NCI-H2171 (cell line): ENCODE measurements at places on chromosomes 2 and 18.

DNA sequence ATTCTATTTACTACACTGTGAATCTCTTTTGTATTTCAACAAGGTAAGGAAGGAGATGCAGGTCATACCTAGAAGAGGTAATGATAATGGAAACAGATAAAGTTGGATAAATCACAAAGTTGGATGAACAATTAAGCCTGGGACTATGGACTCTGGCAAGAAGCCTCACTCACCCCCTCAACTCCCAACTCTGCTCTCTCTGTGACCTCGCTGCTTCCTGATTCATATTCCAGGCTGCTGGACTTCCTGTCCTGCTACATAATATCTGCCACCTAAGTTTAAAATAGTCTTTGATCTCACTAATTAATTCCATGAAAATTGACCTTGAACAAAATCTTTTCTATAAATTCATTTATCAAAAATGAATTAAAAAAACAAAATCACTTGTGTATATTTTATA is 215.3 kb downstream of the CALCRL start:
- no peak for DNase-seq

GRCh38 chr18:33951031-33951430 is 273.7 kb downstream of the NOL4 start:
- DNase-seq = no peak

DNA sequence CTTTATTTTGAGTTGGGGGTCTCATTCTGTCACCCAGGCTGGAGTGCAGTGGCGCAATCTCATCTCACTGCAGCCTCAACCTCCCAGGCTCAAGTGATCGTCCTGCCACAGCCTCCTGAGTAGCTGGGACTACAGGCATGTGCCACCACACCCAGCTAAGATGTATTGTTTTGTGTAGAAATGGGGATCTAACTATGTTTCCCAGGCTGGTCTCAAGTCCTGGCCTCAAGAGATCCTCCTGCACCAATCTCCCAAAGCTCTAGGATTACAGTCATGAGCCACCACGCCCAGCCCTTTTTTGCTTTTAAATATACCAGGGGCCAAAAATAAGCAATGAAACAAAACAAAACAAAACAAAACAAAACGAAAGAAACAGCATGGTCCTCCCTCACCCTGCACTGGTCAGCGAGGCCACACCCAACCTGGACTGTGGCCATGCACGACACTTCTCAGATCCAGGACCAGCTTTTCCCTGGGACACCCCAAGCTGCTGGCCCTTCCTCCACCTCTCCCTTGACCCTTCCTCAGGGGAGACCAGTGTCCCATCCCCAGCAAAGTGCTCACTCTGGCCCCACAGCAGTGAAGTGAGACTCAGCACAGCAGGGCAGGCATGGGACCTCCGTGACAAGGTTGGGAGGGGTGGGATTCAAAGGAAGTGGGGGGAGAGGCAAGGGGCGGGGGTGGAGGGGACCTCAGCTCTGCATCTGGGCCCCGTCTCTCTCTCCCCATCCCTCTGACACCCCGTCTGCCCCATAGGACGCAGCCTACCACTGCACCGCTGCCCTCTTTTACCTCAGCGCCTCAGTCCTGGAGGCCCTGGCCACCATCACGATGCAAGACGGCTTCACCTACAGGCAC is 23.5 kb downstream of the MAL start:
- DNase-seq = no peak

GRCh38 chr18:22591222-22591621 is 173.5 kb upstream of the CTAGE1 start:
- DNase-seq = no peak

DNA sequence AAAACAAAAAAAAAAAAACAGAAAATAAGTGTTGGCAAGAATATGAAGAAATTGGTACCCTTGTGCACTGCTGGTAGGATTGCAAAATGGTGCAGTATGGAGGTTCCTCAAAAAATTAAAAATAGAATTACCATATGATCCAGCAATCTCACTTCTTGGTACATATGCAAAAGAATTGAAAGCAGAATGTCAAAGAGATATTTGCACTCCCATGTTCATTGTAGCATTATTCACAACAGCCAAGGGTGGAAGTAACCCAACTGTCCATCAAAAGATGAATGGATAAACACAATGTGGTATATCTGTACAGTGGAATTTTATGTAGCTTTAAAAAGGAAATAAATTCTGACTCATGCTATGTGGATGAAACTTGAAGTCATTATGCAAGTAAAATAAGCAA is 72.8 kb upstream of the POU3F3 start:
- no peak for DNase-seq

GRCh38 chr2:38797250-38797676 is 19.3 kb downstream of the GEMIN6 start:
- DNase-seq = no peak

- no peak for DNase-seq
Measured at GRCh38 chr2:144405321-144405720, 114.6 kb downstream of the ZEB2 start.

DNA sequence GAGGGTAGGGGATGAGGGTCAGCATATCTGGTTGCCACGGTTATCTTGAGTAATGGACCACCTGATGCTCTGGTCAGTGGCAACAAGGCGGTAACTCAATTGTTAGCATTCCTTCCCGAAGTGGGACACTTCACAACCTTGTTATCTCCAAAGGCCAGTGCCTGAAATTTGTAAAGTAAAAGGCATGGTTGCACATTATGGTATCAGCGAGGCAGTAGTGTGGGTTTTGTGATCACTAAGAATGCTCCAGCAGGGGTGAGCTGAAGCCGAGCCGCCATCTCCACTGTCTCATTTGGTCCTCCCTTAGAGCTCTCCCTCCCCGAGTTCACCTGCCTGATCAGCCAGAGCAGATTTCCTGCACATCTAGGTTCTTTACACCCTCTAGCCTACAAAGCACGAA is 50.5 kb upstream of the LGALSL start:
- DNase-seq = no peak

DNA sequence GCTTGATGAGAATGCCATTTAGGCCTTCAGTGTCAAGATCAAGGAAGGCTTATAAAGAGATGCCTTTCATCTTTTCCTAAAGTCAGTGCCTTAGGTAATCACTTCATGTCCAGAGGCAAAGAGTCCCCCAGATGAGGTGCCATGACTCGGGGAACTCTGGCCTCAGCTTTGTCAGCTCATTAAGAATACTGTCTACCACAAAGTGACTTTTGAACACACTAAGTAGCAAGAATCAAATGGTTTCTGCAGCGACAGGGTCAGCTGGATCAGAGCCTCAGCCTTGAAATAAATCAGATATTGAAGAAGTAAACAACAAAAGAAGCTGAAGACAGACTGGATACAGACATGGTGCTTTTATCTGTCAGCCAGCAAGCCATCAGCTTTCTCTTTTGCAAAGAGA is 120.1 kb upstream of the SLC39A10 start:
- no peak for DNase-seq

DNA sequence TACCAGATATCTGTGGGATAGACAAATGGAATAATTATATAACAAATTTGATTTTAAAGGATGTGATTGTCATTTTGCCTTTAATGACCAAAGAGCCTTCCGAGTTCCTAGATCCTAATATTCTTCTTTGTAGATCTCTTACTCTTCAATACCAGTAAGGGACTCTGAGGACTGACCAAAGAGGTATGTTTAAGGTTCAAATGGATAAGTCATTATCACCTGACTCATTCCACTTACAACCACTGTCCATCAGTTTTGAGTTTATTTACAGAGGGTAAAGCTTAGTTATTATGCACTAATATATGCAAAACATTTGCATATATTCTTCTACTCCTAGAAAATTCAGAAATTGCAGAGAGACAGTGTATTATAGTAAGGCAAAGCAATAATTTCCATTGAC is 62.7 kb downstream of the CCDC148 start:
- no peak for DNase-seq

DNA sequence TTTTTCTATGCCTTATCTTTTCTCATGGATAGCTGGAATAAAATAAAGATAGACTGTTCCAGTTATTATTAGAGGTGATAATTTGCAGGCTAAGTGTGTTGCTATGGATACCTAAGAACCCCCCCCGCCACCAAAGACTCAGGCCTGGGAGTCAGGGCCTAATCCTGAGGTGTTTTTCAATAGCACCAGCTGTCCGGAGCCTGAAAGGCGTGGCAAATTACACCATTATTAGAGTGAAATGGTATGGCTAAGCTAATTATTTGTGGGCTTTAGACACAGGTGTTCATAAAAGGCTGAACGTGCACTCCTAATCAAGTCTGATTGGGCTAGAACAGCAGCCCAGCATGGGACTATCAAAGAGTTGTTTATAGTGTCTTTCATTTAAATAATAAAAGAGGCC is 293.2 kb upstream of the DCC start:
- no peak for DNase-seq

DNA sequence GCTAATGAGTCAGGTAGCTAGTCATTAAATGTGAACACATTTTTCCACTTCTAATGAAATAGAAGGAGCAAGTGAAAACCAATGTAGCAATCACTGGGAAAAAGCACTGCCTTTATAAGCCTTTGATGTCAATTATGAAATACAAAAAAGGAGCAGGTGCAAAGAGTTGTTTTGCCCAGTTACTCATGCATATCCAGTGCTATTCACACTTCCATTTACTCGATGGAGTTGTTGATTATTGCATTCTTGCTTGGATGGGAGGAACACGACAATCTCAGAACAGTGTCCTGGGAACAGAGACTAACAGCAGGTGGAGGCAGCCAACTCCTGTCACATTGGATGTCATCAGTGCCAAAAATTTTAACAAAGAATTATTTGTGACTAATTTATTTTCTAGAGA is 372.5 kb downstream of the CBLN2 start:
- no peak for DNase-seq

GRCh38 chr2:52396836-52397235 is 1364.9 kb upstream of the NRXN1 start:
- no peak for DNase-seq

GRCh38 chr18:3260995-3261372 is 949 bp upstream of the MYL12B start:
- no peak for DNase-seq

- no peak for DNase-seq
Measured at GRCh38 chr2:24702800-24703199, 90.4 kb downstream of the PTRHD1 start.

DNA sequence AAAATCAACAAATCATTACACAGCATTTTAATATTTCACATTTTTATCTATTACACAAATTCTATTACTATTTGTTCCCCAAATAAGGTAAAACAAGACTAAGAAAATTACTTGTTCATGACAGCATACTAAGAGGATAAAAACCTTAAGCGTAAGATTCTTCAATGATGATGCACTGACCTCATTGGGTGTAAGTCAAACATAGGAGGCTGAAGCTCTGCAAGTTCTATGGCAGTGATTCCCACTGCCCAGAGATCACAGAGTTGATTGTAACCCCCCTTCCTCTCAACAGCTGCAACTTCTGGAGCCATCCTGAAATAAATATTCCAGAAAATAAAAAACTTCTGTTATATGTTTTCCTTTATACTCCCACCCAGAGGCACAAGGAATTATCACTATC is 82.2 kb upstream of the CDKL4 start:
- DNase-seq = no peak

DNA sequence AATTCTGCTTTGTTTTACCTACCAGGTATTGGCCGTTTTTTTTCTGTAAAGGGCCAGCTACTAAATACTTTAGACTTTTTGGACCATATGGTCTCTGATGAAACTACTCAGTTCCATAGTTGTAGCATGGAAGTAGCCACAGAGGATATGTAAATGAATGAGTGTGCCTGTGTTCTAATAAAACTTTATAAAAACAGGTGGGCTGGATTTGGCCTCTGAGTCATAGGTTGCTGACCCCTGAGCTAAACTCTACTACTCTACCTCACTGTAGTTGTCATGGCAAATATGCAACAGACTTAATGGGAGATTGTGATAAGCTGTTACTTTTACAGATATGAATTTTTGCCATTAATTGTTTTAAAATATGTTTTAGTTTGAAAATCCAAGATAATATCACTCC is 19.7 kb downstream of the CLIP4 start:
- DNase-seq = no peak

DNA sequence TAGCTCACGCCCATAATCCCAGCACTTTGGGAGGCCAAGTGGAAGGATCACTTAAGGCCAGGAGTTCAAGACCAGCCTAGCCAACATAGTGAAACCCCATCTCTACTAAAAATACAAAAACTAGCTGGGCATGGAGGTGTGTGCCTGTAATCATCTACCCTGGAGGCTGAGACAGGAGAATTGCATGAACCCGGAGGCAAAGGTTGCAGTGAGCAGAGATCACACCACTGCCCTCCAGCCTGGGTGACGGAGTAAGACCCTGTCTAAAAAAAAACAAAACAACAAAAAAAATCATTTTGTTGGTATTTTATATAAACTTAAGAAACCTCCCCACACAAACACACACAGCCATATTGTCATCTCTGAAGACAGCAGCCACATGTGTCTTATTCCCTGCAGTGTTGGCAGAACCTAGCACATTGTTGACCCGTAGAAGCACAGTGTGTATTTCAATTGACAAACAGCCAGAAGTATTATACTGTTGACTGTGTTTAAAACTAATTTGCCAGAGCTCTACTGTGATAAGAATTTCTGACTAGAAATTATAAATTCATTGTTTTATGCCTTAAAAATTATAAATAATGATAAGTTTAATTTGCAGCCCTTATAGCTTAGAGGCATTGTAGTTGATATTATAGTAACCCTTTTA is 68.1 kb downstream of the DNAJC10 start:
- no peak for DNase-seq

DNA sequence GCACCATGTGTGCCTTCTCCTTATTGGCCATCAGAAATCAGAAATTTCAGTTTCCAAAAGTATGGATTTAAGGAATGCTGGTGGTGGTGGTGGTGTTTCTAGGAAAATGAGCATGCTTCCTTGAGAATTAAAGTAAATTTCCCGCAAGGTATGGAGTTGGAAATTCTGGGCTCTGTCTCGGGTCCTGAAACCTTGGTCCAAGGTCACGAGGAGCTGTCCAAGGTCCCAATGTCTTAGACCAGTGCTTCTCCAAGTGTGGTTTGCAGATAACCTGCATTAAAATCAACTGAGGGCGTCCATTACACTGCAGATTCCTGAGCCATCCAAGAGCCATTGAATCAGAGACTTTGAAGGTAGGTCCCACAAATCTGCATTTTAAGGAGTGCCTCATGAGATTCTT is 210.9 kb upstream of the PKDCC start:
- DNase-seq = no peak

DNA sequence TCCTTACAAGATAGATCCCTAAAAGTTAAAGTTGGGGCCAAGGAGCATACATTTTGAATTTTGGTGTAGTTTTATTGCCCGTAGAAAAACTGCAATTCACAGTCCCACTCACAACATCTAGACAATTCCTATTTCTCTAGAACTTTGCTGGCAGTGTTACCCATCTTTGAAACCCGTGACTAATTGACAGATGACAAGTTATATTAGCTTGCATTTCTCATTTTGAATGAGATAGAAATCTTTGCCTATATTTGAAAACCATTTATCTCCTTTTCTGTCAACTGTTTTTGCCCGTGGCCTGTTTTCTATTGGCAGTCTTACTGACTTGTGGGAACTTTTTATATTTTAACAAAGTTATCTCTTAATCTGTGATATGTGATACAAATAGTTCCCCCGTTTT is 50.0 kb downstream of the OXER1 start:
- no peak for DNase-seq

DNA sequence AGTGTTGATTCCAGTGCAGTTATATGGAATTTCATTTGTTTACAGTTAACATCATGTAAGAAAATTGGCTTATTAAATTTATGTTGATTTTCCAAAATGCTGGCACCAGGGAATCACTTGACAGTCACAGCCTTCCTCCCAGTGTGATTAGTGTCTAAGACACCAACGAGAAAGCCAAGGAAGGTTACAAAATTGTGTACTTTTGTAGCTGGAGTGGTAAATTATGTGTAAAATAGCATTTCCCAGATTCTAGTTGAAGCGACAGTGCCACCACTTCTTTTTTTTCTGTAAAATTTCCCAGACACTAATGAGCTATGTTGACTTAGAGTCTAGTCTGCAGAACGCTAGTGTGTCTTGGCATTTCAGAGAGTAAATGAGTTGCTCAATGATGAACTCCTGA is 101.3 kb downstream of the NCK2 start:
- no peak for DNase-seq
